ENCODE measurements at places on chromosomes 2 and 18.

- peak; percentile 17 for DNase-seq
Observed at GRCh38 chr18:7273301-7273921, 42.5 kb downstream of the LRRC30 start.

GRCh38 chr2:219829667-219830352, 202.4 kb downstream of the SLC4A3 start:
- DNase-seq: no peak

GRCh38 chr2:145572238-145572637, 1052.3 kb upstream of the ZEB2 start:
- DNase-seq: no peak

DNA sequence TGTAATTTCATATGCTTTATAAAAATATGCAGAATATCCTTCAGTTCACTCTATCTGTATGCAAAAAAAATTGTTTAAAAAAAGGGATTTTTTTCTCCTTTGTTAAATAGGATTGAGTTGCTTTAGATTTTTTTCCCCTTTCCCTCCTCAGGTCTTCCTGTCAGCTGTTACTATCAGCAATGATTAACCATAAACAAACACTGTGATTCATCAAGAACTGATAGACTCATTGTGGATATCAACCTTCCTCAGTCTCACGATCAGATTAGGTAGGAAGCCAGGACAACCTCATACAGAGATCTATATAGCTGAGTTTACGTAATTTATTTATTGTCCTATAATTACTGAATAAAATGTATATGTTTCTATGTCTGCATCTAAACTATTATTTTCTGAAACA, 2136.2 kb upstream of the CELF4 start:
- no peak for DNase-seq

GRCh38 chr18:50563376-50563775, 3.5 kb downstream of the MAPK4 start:
- DNase-seq: no peak

GRCh38 chr18:62518460-62519375, 4.1 kb upstream of the ZCCHC2 start:
- DNase-seq: no peak

GRCh38 chr2:85318222-85319074, 9.3 kb downstream of the TGOLN2 start:
- DNase-seq: no peak
